ENCODE measurements at places on chromosomes 16 and 17. TPM values are rescaled to one million over a fixed set of nuclear protein-coding genes. Genes with fewer than 3 reads are reported as not detected.

DNA sequence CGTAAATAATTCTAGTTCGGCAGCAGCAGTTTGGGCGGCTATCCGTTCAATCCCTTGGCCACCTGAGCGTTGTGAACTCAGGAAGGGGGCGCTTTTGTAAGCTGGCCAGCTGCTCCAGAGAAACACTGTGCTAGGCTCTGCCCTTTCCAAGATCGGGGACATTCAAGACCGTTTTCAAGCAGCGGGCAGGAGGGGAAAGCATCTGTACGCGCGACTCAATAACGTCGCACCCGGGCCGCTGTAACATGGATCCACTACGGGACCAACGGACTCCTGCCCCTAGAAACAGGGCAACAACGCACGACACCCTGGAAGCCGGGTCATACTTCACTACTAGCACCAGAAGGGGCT lies 463 bp downstream of the TOP2A start:
- peak overlapping the region; percentile 92 for H3K4me3 ChIP-seq
- H3K36me3 ChIP-seq: peaks cover 25% of the 10 kb centered on the region
- peaks cover 17% of the 10 kb centered on the region for H3K4me1 ChIP-seq
- no peak overlapping the region for H3K27ac ChIP-seq
- DNase-seq: peak; percentile 71
- H3K27me3 ChIP-seq: no peaks in the 10 kb centered on the region

- H3K27me3 ChIP-seq: no peaks in the 10 kb centered on the region
- peaks cover 5% of the 10 kb centered on the region for H3K36me3 ChIP-seq
- H3K4me1 ChIP-seq: peaks cover 11% of the 10 kb centered on the region
- H3K27ac ChIP-seq: no peak overlapping the region
- no peak for DNase-seq
These were observed 40.8 kb downstream of the CYB5B start for GRCh38 chr16:69465083-69465721.

DNA sequence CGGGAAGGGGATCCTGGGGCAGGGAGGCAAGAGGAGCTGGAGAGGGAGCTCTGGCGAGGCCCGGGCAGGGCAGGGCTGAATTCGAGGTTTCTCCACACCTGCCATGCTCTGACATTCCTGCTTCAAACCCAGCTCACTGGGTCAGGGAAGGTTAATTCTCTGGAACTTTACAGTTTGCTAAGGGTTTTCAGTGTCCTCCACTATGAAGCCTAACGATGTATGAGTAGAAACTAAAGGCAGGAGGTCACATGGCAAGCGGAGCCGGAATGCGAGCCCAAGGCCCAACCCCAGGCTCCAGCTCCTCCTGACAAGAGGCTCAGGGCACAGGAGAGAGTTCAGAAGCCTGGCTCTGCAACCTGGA lies 29.2 kb downstream of the DCAKD start:
- no peak for DNase-seq
- H3K4me1 ChIP-seq: peaks cover 20% of the 10 kb centered on the region
- no peak overlapping the region for H3K27ac ChIP-seq
- H3K36me3 ChIP-seq: no peaks in the 10 kb centered on the region
- peaks cover 49% of the 10 kb centered on the region for H3K27me3 ChIP-seq

DNA sequence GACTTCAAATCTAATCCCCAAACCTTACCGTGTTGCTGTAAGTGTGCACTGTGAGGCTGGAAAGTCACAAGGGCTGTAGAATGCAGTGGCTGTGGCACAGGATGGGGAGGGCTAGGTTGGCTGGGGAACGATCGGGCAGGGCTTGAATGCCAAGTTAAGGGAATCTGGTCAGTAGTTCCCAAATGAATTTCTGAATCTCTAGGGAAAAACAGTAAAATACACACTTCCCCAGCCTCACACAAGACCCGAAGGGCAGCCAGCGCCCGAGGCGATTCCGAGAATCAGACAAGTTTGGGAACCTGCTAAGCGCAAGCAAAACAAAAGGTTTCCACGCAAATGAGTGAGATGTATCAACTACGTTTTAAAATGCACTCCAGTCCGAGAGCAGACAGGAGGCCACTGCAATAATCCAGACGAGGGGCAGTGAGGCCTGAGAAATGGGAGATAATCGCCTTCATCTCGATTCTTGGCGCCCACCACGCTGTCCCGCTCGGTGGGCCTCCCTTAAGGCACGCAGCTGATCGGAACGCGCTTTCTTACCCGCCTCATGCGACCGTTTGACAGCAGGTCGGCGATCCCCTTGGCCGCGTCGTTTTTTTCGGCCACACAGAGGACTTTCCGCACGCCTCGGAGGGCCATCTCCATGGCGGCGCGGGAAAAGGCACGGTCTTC lies 599 bp downstream of the TOP3A start:
- H3K27ac ChIP-seq: no peak overlapping the region
- H3K4me1 ChIP-seq: peaks cover 16% of the 10 kb centered on the region
- no peaks in the 10 kb centered on the region for H3K27me3 ChIP-seq
- peak overlapping the region; percentile 89 for H3K4me3 ChIP-seq

DNA sequence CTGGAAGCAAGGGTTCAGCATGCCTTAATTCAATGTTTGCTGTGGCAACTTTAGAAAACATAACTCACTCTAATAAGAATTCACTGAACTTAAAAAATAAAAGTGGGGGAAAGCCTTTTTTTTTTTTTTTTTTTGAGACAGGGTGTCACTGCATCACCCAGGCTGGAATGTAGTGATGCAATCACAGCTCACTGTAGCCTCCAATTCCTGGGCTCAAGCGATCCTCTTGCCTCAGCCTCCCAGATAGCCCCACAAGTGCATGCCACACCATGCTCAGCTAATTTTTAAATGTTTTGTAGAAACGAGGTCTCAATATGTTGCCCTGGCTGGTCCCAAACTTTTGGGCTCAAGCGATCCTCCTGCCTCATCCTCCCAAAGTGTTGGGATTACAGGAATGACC lies 243.9 kb downstream of the PARN start:
- no peak overlapping the region for H3K27ac ChIP-seq
- H3K27me3 ChIP-seq: no peaks in the 10 kb centered on the region
- H3K4me1 ChIP-seq: no peaks in the 10 kb centered on the region
- no peaks in the 10 kb centered on the region for H3K36me3 ChIP-seq
- DNase-seq: no peak

DNA sequence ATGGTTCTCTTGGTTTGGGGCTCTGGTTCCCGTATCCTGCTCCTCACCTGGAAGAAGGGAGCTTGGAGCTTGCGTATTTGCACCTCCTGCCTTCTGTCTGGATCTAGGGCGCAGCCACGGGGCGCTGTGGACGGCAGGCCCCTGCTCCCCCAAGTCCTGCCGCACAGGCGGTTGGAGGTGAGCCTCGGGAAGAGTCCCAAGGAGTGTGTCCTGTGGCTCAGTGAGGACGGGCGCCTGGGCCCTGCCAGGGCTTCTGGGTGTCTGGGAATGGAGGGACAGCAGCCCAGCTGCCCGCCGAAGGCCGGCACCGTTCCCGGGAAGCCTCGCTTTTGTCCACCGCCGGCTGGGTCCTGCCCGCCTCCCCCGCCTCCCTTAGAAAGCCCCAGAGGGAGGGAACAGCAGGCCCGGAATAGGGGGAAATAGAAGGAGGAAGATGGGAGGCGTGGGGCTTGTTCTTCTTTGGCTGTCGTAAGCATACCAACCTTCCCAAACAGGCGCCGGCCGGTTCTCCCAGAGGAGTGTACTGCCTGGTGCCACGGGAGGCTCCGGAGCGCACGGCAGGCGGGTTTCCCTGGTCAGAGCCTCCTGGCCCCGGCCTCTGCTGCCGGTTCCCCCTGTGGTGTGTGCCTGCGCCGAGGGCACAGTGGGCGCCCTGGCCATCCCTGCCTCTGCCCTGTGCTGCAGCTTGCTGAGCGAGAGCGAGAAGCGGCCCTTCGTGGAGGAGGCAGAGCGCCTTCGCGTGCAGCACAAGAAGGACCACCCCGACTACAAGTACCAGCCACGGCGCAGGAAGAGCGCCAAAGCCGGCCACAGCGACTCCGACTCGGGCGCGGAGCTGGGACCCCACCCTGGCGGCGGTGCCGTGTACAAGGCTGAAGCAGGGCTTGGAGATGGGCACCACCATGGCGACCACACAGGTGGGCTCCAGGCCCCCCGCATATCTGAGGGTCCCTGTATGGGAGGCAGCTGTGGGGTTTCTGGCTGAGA lies 1.8 kb downstream of the SOX8 start:
- H3K27ac ChIP-seq: no peak overlapping the region
- peak overlapping the region; percentile 63 for H3K4me3 ChIP-seq
- DNase-seq: peak; percentile 69
- peaks cover 64% of the 10 kb centered on the region for H3K27me3 ChIP-seq
- H3K36me3 ChIP-seq: no peaks in the 10 kb centered on the region

GRCh38 chr16:28623172-28623711 lies 13.4 kb upstream of the SULT1A1 start:
- no peaks in the 10 kb centered on the region for H3K36me3 ChIP-seq
- no peak overlapping the region for H3K4me3 ChIP-seq
- H3K4me1 ChIP-seq: peaks cover 4% of the 10 kb centered on the region
- DNase-seq: no peak

- H3K27ac ChIP-seq: no peak overlapping the region
- H3K27me3 ChIP-seq: no peaks in the 10 kb centered on the region
- DNase-seq: no peak
- H3K36me3 ChIP-seq: no peaks in the 10 kb centered on the region
These were observed 246.9 kb upstream of the KCNJ16 start for GRCh38 chr17:69828087-69828486.

The TMEM88 gene
- total RNA-seq: 13.8 TPM

The ZNF469 gene
- 0.03 TPM for total RNA-seq

The LGALS9B gene
- total RNA-seq: not detected

All from neural progenitor cell (in vitro differentiated cells).